ENCODE measurements at places on chromosomes 1 and 21.

- DNase-seq: peak; percentile 31
Measured at GRCh38 chr1:227946624-227947385, 927 bp downstream of the WNT9A start.

- no peak for DNase-seq
Measured at GRCh38 chr1:33898406-33898805, 34.5 kb downstream of the HMGB4 start.

DNA sequence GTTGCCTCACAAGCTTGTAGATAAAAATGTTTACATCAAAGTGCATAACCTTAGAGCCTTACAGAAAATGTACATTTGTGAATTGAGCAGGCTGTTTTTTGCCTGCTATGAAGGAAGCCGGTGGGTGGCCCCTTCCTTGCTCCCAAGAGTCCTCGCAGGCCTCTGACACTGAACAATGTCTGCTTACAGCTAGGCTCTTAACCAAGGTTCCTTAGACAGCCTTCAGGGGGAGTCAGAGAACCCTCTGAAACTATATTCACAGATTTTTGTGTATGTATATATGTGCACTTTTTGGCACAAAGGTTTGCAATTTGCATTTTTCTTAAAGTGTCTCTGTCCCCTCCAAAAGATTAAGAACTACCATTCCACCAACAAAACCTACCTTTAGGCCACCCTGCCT lies 282.6 kb downstream of the BARHL2 start:
- DNase-seq: no peak

DNA sequence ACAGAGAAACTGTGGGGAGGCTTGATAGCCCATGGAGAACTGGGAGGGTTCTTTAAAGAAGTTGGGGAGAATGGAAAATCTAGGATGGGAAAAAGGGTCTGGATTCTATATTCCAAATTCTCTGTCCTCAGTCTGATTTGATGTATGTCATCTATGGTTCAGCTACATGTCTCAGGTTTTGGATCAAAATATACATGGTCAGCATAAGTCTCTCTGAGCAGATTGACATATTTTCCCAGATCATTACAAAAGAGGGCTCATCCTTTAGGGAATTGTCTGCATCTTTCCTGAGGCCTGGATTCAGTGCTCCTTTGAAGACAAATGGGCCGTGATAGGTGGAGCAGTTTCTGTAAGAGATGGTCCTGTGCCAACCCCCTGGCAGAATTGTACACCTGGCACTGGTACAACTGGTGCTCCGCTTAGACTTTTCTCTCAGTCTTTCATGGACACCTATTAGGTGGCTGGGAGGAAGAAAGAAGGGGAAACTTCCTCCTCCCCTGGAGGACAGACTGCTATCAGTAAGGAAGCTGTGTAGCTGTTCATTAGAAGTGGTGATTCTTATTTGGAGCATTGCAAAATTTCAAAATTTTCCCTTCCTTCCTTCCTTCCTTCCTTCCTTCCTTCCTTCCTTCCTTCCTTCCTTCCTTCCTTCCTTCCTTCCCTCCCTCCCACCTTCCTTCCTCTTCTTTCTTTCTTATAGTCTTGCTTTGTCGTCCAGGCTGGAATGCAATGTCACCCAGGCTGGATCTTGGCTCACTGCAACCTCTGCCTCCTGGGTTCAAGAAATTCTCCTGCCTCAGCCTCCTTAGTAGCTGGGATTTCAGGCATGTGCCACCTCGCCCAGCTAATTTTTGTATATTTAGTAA lies 26.1 kb upstream of the RGL1 start:
- DNase-seq: no peak

GRCh38 chr1:214739621-214740238 lies 136.7 kb downstream of the CENPF start:
- DNase-seq: no peak

DNA sequence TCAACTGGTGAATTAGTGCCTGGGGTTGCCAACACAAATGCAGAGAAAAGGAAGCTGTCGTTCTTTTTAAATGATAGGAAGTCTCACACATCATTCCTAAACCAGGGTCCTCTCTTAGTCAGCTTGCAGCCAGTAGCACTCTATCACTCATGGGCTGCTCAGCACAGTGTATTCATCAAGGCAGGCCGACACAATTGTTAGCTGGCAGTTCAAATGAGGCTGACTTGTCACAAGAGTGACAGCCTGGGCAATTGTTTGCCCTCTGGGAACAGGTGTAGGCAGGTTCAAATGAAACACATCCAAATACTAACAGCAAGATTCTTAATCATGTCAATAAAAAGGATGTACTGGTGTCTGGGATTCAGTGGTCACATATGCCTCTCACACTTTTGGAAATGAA lies 76.9 kb downstream of the ERICH3 start:
- no peak for DNase-seq

DNA sequence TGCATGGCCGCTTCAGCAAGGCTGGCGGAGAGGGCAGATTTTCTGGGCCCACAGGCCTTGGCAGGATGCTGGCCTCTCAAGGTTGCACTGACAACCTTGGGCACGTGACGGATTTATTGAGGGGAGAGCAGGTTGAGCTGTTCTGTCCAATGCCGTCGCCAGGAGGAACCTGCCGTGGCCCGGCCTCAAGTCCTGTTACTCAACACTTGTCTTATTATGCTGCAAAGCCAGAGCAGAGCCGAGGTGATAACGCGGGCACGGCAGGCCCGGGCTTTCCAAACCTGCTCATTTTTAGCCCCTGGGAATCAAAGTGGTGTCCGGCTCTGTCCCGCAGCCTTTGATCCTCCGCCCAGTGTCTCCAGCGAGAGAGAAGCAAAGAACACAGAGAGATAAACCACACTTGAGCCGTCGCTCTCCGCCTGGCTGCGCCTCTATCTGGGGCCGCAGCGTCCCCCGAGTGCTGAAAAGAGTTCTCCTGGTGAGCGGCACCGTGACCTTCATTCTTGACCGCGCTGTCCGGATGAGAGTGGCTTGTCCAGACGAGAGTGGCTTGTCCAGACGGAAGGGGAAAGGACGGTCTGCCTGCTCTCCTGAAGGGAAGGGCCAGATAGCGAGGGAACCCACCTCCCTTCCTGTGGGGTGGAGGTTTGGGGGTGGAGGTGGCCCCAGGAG lies 162.3 kb upstream of the ARHGEF16 start:
- no peak for DNase-seq

DNA sequence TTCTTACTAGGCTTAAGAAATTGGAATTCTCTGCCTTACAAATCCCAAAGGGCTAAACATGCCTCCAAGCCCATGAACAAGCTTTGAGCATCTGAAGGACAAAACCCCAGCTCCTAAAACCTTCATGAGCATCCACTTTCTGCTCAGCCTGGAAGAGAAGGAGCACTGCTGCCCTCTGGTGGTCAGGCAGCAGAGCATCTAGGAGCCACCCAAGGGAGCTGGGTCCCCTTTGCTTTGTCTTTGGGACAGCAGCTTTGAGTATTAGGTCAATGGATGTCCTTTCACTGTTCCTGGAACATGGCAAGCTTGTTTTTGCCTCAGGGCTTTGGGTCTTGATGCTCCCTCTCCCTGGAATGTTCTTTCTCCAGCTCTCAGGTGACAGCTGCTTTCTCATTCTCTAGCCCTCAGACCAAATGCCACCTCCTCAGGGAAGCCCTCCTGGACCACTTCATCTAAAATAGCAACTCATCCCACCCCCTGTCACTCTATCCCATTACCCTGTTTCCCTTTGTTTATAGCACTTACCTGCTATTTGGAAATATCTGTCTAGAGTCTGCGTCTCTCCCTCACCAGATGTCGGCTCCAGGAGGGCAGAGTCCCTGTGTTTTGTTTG lies 25.7 kb downstream of the RAB7B start:
- peak; percentile 59 for DNase-seq

- no peak for DNase-seq
Measured at GRCh38 chr1:167016100-167016750, 27.1 kb downstream of the MAEL start.

- DNase-seq: no peak
Measured at GRCh38 chr21:33071770-33072306, 1.9 kb downstream of the OLIG1 start.

GRCh38 chr1:182280504-182280900 lies 111.1 kb downstream of the GLUL start:
- no peak for DNase-seq

- no peak for DNase-seq
Measured at GRCh38 chr1:97245026-97245425, 523.4 kb downstream of the PTBP2 start.

DNA sequence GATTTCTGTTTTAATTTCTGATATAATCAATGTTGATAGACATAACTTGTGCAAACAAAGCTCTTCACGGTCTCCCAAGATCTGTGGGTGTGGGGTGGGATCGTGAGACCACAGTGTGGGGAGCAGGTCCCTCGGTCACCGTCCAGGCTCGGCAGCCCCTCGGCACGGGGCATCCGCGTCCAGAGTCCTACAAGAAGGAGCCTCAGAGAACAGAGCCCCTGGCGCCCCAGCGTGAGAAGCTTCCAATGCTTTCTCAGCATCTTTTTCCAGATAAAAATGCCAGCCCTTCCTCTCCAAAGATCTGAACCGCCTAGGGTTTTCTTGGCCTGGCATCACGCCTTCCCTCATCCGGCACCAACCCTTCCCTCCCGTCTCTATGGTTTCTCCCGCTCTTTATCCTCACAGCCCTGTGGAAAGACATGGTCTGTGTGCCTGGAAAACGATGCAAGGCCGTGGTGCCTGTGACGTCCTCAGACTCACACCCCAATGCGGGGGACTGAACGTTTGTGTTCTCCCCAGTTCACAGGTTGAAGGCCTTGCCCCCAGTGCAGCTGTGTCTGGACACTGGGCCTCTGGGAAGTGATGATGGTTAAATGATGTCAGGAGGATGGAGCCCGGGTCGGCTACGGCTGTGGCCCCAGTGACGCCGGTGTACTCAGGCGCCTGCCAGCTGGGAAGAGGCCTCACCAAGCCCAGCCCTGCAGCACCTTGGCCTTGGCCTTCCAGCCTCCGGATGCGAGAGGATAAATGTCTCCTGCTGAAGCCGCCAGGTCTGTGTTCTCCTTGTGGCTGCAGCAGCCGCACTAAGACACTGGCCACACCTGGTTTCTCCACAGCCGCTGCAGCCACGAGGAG lies 45.9 kb upstream of the COL6A2 start:
- DNase-seq: no peak

- DNase-seq: no peak
Measured at GRCh38 chr21:45168522-45168921, 94.1 kb downstream of the ADARB1 start.

GRCh38 chr1:89688607-89689006 lies 55.7 kb downstream of the LRRC8C start:
- no peak for DNase-seq

- no peak for DNase-seq
Measured at GRCh38 chr1:29438991-29439390, 202.7 kb downstream of the PTPRU start.

DNA sequence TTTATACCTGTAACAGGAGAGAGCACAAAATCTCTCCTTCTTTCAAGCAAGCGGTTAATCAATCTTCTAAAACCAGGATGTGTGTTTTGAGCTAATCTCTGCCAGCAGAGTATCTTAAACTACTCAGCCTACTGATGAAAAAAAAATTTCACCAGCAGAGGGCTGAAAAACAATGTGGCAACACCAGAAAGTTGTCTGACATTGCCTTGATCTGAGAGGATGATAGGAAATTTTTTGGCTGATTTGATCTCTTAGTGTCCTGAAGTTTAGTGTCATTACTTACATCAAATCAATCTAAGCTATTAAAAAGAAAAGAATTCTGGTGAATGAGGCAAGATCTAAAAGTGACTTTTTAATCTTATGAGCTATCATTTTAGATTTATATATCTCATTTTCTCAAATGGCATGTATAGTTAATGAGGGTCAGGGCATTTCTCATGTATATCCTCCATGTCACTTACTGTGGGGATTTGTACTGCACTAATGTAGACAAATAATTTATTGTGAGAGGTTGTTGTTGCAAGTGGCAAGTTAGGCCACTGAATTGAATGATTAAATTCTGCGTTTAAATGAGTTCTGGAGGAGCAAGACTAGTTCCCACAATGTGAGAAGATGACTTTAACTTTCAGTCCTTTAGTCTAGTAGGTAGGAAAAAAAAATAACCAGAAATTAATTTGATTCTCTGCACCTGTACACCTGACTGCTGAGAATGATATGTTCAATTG lies 10.9 kb downstream of the ADAMTS1 start:
- no peak for DNase-seq

DNA sequence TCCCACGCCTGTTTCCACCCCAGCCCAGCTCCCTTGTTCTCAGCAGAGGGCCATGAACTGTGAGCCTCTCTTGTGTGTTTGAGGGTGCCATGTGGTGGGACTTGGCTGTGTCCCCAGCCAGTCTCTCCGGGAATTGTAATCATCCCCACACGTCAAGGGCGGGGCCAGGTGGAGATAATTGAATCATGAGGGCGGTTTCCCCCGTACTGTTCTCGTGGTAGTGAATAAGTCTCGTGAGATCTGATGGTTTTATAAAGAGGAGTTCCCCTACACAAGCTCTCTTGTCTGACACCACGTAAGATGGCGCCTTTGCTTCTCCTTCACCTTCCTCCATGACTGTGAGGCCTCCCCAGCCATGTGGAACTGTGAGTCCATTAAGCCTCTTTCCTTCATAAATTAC lies 57.2 kb upstream of the COL6A2 start:
- DNase-seq: no peak

DNA sequence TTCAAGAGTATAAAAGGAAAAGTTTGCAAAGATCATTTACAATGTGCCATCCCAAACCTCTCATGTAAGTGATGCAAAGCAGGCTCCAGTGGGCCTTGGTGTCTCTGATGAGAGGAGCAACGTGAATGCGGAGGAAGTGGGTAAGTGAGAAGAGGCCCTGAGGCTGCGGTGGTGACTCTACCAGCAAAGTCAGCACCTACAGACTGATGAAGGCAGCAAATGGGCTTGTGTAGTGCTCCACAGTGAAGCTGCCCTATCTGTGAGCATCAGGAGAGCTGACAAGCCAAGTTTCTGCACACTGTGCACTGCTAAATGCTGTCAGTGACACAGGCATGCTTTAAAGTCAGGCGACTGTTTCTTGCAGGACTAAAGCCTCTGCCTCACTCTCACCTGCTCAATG lies 15.6 kb upstream of the RAP1A start:
- peak; percentile 67 for DNase-seq

- DNase-seq: no peak
Measured at GRCh38 chr1:12636098-12636950, 7.6 kb upstream of the AADACL4 start.

GRCh38 chr1:204464701-204465100 lies 29.9 kb downstream of the PIK3C2B start:
- no peak for DNase-seq

- no peak for DNase-seq
Measured at GRCh38 chr1:100343897-100344296, 8.4 kb upstream of the CDC14A start.

DNA sequence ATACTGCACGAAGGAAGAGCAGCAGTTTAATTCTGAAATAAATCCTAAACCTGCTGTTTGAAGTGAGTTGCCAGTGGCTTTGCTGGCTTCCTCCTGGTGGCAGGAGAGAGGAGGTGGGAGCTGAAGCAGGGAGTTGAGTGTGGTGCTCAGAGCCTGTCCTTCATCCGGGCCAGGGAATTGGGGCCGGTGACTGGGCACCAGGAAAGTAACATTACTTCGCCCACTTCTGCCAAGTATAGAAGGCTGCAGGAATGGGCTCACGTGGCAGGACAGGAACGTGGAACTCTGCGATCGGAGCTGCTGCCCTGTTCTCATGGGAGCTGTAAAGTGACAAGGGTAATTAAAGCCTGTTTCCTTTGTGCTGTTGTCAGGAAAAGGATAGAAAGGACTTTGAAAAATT lies 8.7 kb downstream of the TOR3A start:
- no peak for DNase-seq

GRCh38 chr1:228911225-228912210 lies 176.2 kb downstream of the RHOU start:
- DNase-seq: no peak

All from activated gamma-delta T cell treated with anti-CD3 and anti-CD28 coated beads, Interleukin-2, amount 50 U/mL, for 16 hours (primary cell).